SK-N-SH treated with all-trans-retinoic acid at 6 μM for 48 hours (cell line): ENCODE measurements at places on chromosomes 11 and 22.

- no peak for ATAC-seq
These were observed 103.3 kb upstream of the B3GAT1 start for GRCh38 chr11:134515081-134515960.

GRCh38 chr11:126405374-126405773 lies 49.9 kb downstream of the ST3GAL4 start:
- no peak for ATAC-seq

- ATAC-seq, result no peak
These were observed 2.8 kb downstream of the GRK3 start for GRCh38 chr22:25567251-25567675.

- no peak for ATAC-seq
These were observed 75.1 kb downstream of the LRRC4C start for GRCh38 chr11:41384329-41384728.

DNA sequence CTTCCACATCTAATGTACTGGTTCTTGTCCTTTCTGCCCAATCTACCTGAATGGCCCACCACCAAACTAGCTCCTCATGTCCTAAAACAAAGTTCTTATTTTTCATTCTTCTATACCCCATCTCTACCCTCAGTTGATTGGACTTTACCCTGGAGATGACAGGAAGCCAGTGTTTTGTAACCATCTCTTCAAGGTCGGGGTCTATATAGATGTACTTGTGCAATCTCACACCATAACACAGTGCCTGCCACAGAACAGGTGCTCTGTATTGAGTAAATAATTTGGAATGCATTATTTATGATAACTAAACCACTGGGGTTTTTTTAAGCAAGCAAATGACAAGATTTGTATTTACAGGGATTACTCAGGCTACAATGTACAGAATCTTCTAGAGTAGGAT lies 76.7 kb upstream of the FAM181B start:
- ATAC-seq, result no peak

GRCh38 chr11:66607126-66607834 lies 9.2 kb upstream of the RBM14 start:
- ATAC-seq, result peak; percentile 34; the same call in 2 of the 3 replicates

- no peak for ATAC-seq
These were observed 12.1 kb downstream of the OR51B4 start for GRCh38 chr11:5289696-5290095.

- no peak for ATAC-seq
These were observed 21.2 kb downstream of the PACSIN2 start for GRCh38 chr22:42993651-42994275.

GRCh38 chr11:32297611-32298011 lies 137.7 kb downstream of the WT1 start:
- peak; percentile 86 for ATAC-seq

DNA sequence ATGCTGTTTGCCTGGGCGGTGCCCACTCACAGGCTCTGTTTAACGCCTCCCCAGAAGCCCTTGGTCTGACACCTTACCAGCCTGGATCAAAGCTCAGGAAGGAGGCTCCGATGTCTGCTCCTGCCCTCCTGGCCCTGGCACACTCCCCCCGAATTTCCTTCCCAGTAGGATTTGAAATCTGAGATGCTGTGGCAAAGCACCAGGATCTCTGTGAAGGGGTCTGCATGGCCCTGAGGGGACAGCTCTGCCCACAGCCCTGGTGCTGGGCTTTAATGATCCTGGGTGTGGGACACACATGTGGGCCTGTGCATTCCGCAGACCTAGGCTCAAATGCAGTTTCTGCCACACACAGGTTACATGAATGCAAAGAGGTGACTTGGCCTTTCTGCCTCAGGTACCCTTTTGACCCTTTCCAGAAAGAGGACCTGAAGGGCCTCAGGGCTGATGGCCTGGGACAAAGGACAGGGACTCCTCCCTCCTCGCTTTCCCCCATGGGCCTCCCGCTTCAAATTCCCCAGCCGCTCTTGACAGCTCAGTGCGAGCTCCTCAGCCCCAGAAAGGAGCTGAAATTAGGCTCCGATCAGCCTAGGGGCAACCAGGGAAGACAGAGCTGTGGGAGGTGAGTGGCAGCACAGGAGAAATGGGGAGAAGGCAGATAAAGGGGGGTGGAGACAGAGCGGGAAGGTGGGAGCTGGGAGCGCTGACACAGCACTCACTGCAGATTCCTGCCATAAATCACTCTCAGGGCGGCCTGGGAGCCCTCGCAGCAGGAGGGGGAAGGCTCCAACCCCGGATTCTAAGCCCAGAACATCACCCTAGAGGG lies 41.3 kb downstream of the TRIM29 start:
- ATAC-seq, result no peak

DNA sequence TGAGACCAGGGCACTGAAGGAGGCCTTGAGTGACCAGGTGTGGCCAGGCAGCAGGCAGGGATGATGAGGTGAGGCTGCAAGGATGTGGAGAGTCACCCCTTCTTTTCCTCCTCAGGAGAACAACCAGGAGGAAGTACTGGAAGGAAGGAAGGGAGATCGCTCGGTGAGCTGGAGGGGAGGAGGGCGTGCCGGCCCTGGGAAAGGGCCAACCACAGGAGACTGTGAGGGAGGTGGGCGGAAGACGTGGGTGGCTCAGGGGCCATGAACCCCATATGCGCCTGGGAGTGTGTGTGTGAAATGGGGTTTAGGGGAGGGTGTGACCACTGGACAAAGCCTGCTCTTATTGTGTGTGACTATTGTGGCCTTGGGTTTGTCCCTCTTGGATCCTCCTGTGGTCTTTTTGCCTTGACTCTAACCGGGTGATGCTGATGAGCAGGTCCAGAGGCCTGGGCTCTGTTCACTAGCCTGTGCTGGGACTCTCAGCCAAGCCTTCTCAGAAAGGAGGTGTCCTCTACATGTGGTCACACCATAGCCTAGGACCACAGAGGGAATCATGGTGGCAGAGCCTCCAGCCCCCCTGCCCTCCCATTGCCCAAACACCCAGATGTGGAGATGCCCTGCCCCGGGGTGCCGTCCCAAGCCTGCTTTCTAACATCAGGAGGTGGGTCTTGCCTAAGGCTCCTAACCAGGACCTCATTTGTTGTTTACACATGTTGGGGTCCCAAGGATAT lies 41.3 kb upstream of the TUB start:
- no peak for ATAC-seq
